ENCODE measurements at places on chromosomes 6 and 20.

DNA sequence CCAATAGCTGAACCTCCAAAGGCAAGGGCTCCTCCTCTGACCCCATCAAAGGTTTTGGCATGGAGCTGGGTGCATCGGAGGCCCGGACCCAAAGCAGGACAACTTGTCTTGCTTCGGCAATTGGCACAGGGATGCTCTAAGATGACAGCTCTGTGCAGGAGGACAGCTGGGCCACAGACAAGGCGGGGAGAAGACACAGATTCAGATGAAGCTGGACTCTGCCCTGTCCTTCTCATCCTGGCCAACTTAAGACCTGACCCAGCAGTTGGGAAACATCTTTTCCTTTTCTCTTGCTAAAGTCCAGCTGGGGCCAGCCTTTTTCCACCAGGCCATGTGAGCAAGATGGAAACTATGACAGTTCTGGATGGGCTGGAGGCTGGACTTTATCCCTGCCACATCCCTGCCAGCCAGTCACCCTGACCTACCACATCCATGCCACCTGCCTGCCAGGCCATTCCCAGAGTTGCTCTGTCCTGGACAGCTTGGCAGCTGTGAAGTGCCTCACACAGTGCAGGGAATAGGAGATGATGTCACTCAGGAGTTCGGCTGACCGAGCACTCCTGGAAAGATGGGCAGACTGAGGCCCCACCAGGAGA lies 12.7 kb upstream of the PSMF1 start:
- no peak for DNase-seq

DNA sequence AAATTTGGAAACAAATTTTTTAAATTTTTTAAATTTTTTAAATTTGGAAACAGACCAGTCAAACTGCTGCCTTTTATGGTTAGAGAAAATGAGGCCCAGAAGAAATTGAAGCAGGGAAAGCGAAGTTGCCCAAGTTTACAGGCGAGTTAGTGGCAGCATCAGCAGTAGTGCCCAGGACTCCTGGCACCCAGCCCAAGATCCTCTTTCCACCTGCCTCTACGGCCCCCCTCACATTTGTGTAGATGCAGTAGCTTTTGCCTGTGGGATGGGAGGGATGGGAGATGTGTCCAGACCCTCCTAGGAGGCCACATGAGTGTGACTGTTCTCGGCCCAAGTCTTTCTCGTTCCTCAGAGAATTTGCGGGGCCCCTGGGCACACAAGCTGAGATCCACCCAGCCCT lies 49.8 kb downstream of the HNF4A start:
- no peak for DNase-seq

GRCh38 chr20:15886250-15886649 lies 687.0 kb downstream of the KIF16B start:
- DNase-seq = no peak

- no peak for DNase-seq
Measured at GRCh38 chr6:113018351-113019151, 671.4 kb downstream of the RFPL4B start.

DNA sequence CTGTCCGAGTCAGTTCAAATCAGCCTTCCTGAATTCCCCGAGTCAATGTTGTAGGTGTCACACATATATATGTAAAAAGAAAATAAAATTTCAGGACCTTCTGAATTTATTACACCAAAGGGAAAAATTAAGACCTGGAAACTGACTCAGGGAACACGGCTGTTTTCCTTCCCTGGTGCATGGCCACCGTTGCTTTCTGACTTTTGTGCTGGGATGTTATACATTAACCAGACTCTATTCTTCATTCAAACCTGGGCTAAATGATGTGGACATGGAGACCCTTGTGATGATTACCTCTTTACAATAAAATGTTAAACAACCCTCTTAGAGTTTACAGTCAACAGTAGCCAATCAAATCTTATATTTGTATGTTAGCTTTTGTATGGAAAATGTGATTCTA lies 51.4 kb upstream of the PLEKHG1 start:
- DNase-seq = no peak

DNA sequence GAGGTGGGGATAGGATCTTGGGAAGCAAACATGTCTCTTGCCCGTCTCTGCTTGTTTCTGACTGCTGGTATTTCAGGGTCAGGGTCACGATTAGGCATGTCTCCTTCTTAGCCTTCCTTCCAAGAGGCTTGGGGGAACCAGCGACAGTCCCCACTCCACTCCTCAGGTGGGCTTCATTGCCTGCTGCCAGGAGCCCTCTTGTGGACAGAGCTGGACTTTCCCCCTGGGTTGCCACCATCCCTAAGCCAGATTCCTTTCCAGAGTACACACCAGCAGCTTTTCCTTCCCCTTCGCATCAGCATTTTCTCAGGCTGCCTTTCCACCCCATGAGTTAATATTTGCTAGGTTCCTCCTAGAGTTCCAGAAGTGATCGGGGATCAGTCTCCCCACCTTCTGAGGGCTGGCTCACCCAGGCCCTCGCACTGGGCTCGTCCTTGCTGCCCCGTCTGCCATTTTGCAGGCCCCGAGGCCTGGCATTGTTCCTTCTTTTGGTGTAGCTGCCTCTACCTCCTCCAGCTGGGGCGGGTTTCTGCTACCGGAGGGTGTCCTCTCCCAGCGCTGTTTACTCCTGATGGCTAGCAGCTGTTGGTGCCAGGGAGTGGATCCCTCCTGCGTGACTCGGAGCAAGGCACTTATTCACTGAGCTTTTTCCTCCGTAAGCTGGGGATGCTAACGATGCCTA lies 8.8 kb upstream of the C20orf144 start:
- no peak for DNase-seq

DNA sequence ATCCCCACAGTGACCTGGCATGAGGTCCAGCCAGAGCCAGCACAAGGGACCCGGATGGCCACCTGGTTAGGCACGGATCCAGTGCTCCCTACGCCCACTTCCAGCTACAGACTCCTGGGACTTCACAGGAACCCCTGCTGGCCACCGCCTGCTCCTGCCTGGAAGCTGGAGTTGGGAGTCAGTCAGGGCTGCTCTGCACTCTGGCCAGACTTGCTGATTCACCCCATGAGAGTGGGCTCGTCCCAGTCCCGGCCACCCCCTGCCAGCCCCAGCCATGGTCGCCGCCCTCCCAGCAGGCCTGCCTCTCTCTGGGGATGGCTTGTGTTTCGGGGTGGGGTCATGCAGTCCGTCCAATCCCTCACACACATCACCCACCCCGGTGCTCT lies 125.8 kb downstream of the DLL1 start:
- DNase-seq = no peak

DNA sequence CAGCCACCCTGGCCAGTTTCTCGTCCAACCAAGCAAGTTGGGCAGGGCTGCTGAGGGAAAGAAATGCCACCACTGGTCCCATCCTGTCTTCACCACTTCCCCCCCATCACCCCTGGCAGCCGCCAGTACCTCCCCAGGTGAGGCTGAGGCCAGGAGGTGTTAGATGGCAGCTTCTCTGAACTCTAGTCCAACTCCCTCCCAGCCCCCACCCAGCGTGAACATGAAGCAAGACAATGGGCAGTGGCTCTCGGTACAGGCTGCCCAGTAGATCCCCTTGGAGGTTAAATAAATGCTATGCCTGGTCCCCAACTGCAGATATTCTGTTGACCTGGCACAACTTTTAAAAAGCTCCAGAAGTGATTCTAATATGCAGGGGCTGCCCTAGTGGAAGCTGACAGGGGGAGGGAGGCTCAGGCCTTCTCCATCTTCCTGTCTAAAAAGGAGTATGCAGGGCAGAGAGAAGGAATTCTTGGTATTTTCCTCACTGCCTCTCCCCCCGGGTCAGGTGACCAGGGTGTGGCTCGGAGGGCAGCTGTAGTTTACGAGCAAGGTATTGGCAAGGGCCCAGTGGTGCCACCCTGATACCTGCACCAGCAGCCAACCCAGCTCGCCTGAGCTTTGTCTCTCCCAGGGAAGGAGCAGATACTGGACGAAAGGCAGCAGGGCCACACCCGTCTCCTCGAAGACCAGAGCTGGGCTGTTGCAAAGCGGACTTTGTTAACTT lies 25.7 kb downstream of the KCNK5 start:
- no peak for DNase-seq

DNA sequence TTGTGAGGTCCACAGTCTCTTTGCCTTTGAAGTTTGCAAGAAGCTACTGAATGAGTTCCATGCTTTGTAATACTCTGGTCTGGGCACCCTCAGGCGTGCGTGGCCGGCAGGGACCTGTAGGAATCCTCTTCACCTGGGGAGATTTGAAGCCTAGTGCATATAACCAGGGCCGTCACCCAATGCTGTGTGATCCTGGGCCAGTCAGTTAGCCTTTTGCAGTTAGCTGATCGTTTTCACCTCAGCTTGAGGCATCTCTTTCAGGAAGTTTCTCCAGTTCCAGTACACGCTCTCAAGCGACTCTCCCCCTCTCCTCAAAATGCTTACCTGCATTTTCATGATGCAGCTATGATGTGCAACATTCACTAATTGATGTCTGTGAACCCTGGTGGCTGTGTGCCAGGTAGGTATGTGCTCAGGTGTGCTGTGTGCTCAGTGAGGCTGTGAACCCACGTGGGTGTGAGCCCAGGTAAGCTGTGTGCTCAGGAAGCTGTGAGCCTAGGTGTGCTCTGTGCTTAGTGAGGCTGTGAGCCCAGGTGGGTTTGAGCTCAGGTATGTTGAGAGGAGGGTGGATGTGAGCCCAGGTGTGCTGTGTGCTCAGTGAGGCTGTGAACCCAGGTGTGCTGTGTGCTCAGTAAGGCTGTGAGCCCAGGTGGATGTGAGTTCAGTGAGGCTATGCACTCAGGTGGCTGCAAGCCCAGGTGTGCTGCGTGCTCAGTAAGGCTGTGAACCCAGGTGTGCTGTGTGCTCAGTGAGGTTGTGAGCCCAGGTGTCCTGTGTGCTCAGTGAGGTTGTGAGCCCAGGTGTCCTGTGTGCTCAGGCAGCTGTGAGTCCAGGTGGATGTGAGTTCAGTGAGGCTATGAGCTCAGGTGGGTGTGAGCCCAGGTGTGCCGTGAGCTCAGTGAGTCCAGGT lies 120.4 kb downstream of the PHACTR3 start:
- DNase-seq = no peak

DNA sequence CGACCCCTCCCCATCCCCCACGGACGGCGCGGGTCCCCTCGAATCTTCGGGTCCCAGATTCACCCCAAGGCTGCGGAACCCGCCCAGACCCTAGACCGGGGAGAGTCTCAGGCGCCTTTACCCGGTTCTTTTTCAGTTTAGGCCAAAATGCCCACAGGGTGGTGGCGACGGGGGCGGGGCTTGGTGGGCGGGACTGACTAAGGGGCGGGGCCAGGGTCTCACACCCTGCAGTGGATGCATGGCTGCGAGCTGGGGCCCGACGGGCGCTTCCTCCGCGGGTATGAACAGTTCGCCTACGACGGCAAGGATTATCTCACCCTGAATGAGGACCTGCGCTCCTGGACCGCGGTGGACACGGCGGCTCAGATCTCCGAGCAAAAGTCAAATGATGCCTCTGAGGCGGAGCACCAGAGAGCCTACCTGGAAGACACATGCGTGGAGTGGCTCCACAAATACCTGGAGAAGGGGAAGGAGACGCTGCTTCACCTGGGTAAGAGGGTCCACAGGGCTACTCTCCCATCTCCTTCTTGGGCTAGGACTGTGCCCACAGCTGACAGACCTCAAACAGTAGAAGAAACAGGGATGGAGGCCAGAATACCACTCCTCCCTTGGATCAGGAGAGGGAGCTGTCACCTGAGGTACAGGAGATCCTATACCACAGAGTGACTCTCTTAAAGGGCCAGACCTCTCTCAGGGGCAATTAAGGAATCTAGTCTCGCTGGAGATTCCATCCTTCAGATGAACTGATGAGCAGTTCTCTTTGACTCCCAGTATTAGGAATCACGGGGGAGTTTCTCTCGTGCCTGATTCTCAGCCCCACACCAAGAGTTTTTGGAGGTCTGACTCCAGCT lies 942 bp downstream of the HLA-E start:
- peak; percentile 75 for DNase-seq

DNA sequence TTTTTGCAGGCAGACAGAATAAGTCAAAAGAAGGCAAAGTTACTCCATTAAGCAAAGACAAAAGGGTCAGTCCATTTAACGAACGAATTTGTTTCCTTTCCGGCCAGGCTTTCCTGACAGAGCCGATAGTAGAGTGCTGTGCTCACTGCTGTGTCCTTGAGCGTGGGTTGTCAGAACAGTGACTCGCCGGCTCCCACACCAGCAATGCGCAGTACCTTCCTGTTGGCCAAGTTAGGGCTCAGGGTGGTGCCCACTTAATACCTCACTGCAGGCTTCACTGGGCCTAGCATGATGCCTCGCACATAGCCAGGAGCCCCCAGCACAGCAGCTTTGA lies 294.7 kb downstream of the FOXC1 start:
- DNase-seq = no peak

- no peak for DNase-seq
Measured at GRCh38 chr6:43444582-43444981, 10.8 kb downstream of the DLK2 start.

GRCh38 chr6:686497-686896 lies 6.4 kb downstream of the EXOC2 start:
- no peak for DNase-seq

DNA sequence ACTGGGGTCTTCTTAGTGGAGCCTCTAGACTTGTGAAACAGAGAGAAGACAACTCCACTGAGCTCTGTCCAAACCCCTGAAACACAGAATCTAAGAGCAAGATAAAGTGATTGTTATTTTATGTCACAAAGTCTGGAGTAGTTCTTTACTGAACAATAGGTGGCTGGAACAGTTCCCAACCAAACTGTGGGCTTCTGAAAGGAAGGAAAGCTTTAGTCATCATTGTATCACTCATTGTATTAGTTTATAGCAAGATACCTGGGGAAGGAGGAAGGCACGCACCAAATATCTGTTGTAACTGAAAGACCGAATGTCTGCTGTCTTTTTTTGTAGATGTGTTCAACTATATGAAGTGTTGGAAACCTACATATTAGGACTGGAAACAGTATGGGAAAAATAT lies 284.9 kb upstream of the TBX18 start:
- DNase-seq = no peak

GRCh38 chr20:45878076-45878761 lies 2.8 kb upstream of the ZSWIM1 start:
- DNase-seq = no peak

DNA sequence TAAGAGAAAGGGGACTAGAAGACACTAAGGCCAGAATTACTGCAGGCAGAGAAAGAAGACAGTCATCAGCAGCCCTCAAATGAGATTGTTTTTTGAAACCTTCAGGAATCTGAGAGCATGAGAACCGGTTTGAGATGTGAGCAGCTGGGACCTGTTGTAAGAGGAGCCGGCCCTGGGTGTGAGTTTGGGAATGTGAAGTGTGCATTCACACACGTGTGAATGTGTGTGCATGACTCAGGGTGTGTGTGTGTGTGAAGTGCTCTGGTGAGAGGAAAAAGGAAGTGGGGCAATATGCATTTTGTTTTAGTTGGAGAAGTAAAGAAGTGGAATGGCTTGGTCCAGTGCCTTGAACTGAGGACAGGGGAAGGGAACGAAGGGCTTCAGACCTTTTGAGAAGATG lies 4.3 kb downstream of the SCUBE3 start:
- no peak for DNase-seq

- DNase-seq = no peak
Measured at GRCh38 chr6:105987516-105987915, 98.6 kb upstream of the PRDM1 start.

DNA sequence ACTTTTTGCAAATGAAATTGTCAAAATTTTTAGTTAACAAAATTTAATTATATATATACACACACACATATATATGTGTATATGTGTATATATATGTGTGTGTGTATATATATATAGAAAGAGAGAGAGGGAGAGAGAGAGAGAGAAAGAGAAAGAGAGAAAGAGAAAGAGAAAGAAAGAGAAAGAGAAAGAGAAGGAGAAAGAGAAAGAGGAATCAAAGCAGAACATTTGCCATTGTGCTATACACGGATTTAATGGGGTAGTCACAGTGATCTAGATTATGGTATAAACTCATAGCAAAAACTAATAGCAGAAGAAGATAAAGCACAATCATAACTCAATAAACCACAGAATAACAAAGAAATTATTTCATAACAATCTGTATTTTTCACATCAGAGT lies 126.7 kb downstream of the DST start:
- DNase-seq = no peak

All from stimulated activated CD8-positive, alpha-beta memory T cell treated with anti-CD3 and anti-CD28 coated beads, Interleukin-15, amount 100 ng/mL, for 4 hours (primary cell).